ENCODE measurements at places on chromosomes 13 and 19.

GRCh38 chr13:20336761-20337160, 104.6 kb upstream of the GJB6 start:
- DNase-seq = no peak

GRCh38 chr19:10191347-10191746, 3.4 kb downstream of the DNMT1 start:
- DNase-seq = no peak

- DNase-seq = no peak
Observed at GRCh38 chr19:24000656-24001055, 86.0 kb downstream of the ZNF726 start.

GRCh38 chr13:42747399-42747873, 33.9 kb upstream of the FAM216B start:
- no peak for DNase-seq

DNA sequence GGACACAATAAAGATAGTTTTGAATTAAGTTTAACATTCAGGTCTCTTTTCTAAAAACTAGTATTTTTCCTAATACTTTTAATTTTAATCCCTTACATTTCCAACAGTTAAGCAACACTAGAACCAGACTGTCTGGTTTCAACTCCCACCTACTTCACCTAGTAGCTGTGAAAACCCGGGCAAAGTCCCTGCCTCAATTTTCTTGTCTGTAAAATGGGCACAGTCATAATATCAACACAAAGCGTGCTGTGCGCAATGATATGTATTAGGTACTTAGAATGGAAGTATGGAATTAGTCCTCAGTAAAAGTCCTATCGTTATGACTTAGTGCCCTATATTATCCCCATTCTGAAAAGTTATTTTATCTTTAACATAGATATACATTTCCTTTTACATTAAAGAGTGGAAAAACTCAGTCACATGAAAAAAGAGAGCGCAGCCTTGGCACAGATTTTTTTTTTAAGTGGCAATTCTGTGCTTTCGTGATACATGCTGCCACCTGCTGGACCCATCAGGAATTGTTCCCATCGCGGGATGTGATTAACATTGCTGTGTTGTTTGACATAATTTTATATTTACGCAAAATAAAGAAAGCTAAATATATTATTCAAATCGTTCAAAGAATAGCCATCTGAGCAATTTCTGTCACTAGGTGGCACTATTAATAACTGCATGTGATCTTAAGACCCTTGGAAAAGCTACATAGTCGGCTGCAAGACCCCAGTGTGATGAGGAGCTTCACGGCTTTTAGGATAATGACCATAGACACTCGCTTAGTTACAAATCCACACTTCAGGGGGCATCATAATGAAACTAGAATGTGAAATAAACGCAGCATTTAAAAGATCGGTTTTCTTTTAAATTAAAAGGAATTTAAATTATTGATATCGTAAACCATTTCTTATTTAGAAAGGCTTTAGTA, 59.9 kb downstream of the LIG4 start:
- DNase-seq = peak; percentile 78

GRCh38 chr13:18944501-18945068, 237.0 kb downstream of the TUBA3C start:
- DNase-seq = no peak

- DNase-seq = no peak
Observed at GRCh38 chr19:2478756-2479555, 3.0 kb downstream of the GADD45B start.

- peak; percentile 49 for DNase-seq
Observed at GRCh38 chr19:23283925-23284324, 33.7 kb upstream of the ZNF724 start.

GRCh38 chr13:69956839-69957238, 150.8 kb upstream of the ATXN8OS start:
- DNase-seq = no peak

DNA sequence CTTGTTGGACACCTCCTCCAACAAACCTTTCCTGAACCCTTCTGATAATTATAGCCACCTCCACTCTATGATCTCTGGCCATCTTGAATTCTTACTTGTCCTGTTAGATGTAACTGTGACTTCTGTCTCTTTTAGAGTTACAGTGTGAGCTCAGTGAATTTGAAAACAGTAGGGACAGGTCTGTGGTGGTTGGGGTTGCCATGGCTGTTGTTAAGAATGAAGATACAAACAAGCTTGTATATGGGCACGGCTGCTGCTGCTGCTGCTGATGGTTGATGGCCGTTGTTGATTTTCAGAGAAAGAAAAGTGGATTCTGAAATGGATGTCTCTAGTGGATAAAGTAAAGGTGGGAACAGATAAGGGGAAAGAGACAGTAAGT, 101.5 kb downstream of the STARD13 start:
- DNase-seq = no peak

DNA sequence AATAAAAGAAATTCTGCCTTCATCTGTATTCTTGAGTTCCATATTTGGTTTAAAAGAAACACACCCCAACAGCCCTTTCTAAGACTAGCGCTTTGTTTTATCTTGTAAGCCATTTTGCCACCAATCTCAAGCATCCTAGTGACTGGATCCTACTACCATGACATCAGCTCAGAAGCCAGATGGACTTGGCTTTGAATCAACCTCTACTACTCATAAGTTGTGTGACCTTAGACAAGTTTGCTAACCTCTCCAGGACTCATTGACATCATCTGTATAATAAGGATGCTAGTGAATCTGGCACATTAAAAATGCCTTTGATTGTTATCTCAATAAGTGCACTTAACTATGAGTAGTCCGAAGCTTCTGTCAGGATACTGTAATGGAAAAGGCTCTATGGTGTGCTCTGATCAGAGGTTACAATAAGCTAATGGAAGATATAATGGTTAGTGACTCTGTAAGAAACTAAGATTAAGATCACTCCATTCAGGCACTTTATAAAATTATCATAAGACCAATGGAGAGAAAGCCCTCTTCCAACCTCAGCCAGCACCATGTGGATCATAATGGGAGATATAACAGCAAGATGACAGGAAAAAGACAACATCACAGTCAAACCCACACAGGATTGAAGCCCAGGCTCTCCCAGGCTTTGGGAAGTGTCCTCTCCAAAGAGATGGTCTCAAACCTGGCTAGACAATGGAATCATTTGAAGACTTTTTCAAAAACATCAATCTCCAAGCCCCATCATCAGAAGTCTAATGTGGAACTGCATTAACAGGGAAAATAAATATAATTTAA, 180.6 kb upstream of the MIR17HG start:
- no peak for DNase-seq
